ENCODE measurements at places on chromosomes 16 and 17. TPM values are rescaled to one million over a fixed set of nuclear protein-coding genes. Genes with fewer than 3 reads are reported as not detected.
A peak's percentile ranks its signal among the peaks of the same experiment; 100 is the strongest.

DNA sequence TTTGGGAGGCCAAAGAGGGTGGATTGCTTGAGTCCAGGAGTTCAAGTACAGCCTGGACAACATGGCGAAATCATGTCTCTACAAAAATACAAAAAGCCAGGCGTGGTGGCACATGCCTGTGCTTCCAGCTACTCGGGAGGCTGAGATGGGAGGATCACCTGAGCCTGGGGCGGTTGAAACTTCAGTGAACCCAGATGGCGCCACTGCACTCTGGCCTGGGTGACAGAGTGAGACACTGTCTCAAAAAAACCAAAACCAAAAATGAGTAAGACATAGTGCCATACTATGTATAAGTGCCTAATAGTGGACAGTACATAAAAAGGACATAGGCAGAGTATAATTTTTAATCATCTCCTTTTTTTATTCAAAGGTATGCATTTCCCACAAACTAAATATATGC, 4.0 kb downstream of the CTC1 start:
- no peak for DNase-seq

DNA sequence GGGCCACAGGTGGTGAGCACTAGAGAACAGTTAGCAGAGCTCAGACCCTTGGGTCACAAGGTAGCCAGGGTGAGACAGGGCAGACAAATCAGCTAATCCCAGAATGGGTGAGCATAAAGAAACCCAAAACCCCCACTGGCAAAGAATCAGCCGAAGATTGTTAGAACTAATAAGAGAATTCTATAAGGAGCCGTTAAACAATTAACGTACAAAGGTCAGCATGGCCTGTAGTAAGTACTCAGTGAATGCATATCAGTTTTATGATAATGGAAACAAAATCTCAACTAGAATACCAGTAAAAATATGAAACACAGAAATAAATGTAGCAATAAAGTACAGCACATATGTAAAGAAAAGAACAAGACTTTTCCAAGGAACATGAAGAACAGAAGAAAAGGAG, 168.6 kb downstream of the NTN1 start:
- DNase-seq: no peak

- DNase-seq: no peak
Observed at GRCh38 chr17:9056566-9056965, 35.3 kb downstream of the NTN1 start.

GRCh38 chr17:6583411-6583810, 27.1 kb upstream of the PITPNM3 start:
- no peak for DNase-seq

- DNase-seq: no peak
Observed at GRCh38 chr16:12611006-12611477, 192.6 kb downstream of the CPPED1 start.

DNA sequence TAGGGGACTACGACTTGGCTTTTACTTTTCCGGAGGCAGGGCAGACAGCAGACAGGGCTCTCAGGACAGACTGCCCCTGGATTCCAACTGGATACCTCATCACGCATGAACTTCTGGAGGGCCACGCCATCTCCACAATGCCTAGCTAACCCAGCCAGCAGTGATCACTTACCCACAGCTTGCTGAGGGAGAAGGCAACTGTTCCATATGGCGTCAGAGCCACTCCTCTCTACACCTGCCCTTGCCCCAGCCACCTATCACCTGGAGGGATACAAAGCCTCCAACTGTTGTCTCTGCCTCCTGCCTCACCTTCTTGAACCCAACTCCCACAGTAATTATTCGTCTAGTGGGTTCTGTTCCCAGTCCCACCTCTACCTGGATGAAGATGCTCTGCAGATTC, 8.8 kb downstream of the MYO19 start:
- no peak for DNase-seq

DNA sequence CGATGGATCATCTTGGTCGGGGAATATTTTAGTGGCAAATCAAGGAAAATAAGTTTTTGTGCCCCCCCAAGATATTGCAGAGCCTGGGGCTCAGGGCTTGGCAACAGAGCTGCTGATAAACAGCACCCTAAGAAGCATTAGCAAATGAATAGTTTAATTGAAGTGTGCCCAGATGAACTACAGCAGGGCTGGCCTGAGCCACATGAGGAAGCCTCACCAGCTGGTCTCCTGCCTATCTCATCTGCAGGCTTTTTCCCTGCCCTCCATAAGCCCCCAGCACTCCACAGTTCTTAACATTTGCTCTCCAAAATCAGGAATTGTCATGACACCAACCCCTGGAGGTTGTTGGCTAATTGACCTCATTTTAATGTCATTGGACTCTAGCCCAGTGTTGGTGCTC, 480.2 kb downstream of the HS3ST3B1 start:
- no peak for DNase-seq

ABHD15 gene
- total RNA-seq: 13.9 TPM

- DNase-seq: no peak
Observed at GRCh38 chr17:77510133-77510796, 369.5 kb downstream of the SEC14L1 start.

DNA sequence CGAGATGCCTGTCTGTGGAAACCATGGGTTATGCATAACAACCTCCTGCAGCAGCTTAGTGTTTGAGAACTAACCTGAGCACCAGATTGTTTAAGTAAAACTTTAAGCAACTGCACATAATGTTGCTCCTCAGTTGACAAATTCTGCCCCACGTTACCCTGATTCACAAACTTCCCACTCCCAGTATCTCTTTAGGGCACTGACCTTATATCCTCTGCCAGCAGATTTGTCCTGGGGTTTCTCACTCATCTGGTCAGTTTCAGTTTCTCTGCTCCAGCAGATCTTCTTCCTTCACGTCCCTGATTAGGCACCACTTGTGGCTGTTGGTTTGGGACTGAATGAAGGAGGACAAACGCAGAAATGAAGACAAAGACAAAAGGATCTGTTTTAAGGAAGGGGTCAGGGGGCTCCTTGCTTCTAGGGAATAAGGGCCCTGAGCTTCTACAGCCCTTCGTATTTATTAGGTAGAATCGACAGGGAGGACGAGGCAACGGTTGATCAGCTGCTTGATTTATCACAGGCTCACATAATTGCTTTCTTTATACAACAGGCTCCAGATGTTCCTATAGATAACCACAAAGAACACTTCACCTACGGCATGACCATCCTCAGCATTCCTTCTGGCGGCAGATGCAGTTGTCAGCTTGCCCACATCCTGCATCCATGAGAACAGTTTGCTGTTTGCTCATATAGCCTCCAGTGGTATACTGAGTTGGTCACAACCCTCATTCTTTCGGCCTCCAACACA, 13.5 kb upstream of the ZNF689 start:
- DNase-seq: no peak

DNA sequence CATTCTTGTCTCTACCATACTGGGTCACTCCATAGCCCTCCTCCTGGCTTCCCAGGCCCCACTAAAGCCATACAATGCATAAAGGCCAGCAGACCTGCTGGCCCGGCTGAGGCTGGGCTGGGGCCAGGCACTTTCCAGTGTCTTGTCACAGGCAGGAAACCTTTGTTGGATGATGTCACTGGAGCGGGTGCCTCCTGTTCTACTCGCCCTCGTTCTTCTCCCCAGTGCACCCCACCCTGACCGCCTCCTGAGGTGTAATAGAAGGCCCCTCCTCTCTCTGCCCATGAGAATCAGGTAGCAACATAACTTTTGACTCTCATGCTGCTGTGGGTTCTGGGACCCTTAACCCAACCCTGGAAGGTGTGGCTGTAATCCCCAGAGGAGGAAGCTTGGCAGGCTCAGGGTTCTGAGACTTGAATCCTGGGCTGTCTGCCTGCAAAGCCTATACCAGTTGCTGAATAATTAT, 54.2 kb upstream of the IL34 start:
- DNase-seq: no peak

DNA sequence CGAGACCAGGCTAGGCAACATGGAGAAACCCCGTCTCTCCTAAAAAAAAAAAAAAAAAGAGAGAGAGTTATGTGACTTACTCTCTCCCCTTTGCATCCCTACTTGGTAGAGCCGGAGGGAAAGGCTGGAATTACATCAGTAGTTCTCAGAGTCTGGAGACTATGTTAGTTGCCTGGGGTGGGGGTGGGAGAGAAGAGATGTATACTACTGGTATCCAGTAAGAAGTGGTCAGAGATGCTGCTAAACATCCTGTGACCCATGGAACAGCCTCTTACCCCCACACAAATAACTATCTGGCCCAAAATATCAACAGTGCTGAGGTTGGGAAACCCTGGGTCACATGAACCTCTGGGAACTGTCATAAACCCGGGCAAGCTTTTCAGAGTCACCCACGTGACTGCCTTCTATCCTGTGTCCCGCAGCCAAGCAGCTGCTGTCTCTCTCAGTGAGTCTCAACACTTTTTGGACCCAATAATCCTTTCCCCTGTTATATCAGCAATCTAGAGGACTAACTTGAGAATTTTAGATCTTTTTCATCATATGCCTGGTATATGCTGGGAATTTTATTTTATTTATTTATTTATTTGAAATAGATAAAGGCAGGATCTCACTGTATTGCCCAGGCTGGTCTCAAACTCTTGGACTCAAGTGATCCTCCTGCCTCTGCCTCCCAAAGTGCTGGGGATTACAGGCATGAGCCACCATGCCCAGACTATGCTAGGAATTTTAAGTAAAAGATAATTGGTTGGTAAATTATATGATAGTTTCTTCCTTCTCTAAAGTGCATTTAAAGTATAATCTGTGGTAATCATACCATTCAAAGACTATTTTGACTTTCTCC, 8.7 kb downstream of the EIF1 start:
- DNase-seq: no peak

DNA sequence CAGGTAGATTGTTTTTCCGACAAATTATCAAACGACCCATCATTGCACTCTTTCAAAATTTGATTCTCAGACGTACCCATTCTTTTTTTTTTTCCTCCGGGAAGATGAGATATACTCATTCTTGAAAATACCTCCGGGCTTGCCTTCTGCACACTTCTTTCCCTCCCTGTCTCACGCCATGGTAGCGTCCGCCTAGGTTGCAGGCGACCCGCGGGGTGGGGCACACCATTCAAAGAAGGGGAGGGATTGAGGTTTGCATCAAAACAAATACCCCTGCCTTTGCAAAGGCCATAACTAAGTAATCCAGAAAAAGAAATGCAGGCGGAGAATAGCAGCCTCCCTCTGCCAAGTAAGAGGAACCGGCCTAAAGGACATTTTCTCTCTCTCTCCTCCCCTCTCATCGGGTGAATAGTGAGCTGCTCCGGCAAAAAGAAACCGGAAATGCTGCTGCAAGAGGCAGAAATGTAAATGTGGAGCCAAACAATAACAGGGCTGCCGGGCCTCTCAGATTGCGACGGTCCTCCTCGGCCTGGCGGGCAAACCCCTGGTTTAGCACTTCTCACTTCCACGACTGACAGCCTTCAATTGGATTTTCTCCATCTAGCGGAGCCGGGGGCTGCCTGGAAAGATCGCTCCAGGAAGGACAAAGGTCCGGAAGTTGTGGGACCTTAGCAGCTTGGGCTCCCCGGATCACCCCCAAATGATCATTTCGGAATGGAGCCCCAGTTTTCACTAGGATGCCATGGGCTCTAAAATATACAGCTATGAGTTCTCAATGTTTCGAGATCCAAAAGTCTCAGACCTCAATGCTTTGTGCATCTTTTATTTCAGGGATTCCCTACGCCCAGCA, 843 bp downstream of the TP53 start:
- DNase-seq: peak; percentile 92

All from OCI-LY7 (cell line).